ENCODE measurements at places on chromosomes 5 and 9.

DNA sequence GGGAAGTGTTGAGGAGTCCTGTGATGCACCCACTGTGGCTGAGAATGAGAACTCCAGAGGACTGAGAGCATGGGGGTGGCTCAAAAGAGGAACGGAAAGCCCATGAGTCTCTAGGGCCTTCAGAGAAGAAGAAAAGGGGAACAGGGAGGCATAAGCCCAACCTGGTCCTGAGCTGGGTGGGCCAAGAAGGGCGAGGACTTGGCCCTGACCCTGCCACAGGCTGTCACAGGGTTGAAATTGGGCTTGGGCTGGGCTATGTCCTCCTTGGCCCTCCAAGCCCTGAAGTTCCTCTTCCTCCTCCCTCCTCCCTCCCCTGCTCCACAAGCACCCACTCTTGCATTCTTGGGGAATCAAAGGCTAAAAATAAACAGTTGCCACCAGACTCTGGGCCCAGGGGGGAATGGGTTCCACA is 49.3 kb upstream of the PPARGC1B start:
- DNase-seq, result peak; percentile 19

DNA sequence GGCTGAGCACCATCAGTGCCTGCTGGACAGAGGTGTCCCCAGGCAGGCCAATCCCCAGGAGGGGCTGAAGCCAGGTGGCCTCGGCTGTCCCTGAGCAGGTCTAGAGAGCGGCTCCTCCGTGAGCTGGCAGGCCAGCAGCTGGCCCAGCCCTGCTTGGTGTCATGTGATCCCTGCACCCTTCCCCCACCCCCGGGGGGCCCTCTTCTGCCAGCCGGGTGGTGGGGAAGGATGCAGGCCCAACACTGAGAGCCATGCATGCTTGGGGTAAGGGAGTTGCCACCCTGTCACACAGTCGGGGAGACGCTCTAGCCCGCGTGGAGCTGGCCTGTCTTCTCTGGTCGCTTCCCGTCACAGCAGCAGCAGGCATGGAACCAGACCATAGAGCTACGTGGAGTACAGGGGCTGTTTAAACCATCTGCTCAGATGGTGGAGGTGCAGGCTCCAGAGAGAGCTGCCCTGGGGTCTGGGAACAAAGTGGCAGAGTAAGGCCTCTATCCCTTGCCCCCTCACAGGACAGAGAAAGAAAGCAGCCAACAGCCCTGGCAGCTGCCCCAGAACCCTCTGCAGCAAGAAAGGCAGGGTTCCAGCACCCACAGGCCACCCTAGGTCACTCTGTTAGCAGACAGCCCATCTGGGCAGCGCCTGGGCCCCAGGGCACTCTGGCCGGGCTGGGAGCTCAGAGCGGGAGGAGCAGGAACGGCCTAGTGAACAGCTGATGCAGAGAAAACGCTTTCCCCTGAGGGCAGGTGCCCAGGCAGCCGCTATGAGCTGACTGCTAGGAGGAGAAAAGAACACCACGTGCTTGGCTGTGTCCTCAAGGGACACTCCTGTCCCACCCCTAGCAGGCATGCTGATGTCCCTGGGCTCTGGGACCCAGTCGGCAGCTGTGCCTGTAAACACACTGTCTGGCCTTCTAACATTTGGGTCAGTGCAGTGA is 6.8 kb downstream of the RALGDS start:
- DNase-seq, result peak; percentile 69

DNA sequence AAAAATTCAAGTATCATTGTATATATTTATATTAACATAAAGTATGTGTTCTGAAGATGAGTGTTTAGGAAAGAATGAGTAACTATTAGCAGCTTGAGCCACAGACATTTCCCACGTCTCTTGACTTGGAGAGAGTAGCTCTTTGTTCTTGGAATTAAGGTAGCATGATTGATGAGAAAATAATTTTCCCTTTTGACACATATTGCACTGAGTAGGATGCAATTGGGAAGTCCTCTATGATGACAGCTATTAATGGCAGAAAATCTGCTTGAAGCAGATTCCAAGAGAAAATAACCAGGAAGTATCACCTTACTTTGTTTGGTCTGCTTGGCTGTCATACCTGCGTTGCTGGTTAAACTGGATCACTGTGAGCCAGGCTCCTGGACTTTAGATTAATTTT is 204.8 kb downstream of the TLE4 start:
- DNase-seq, result no peak

DNA sequence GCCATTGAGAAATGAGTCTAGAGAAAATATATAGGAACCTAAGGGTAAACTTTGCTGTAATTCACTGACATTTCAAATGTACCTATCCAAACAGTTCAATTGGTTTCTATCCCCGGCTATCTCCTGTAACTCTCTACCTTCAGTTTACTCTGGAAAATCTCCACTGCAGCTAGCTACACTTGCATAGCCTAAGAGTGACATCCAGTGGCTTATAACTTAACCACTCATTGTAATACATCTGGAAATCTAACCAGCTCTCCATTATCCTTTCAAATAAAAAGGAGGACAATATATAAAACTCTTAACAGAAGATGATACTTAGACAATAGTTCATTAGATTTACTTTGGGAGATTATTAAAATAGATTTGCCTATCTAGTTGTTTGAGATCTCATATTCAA is 35.3 kb upstream of the SPDL1 start:
- no peak for DNase-seq

- no peak for DNase-seq
Observed at GRCh38 chr5:107564931-107565372, 105.8 kb downstream of the EFNA5 start.

GRCh38 chr5:5437227-5438172 is 15.0 kb downstream of the ICE1 start:
- DNase-seq, result no peak

- DNase-seq, result no peak
Observed at GRCh38 chr5:116466727-116467464, 107.7 kb downstream of the SEMA6A start.

GRCh38 chr5:31733371-31733770 is 94.4 kb downstream of the PDZD2 start:
- peak; percentile 85 for DNase-seq

Data from dorsolateral prefrontal cortex (tissue), 122 donors.